NCI-H2171 treated with DMSO at 0.1 percent for 48 hours (cell line): ENCODE measurements at places on chromosomes 7 and 10.
A peak's percentile ranks its signal among the peaks of the same experiment; 100 is the strongest.

GRCh38 chr10:114825513-114826253 lies 4.1 kb downstream of the FHIP2A start:
- DNase-seq = no peak

GRCh38 chr10:97828721-97829120 lies 20.9 kb upstream of the GOLGA7B start:
- DNase-seq = no peak

DNA sequence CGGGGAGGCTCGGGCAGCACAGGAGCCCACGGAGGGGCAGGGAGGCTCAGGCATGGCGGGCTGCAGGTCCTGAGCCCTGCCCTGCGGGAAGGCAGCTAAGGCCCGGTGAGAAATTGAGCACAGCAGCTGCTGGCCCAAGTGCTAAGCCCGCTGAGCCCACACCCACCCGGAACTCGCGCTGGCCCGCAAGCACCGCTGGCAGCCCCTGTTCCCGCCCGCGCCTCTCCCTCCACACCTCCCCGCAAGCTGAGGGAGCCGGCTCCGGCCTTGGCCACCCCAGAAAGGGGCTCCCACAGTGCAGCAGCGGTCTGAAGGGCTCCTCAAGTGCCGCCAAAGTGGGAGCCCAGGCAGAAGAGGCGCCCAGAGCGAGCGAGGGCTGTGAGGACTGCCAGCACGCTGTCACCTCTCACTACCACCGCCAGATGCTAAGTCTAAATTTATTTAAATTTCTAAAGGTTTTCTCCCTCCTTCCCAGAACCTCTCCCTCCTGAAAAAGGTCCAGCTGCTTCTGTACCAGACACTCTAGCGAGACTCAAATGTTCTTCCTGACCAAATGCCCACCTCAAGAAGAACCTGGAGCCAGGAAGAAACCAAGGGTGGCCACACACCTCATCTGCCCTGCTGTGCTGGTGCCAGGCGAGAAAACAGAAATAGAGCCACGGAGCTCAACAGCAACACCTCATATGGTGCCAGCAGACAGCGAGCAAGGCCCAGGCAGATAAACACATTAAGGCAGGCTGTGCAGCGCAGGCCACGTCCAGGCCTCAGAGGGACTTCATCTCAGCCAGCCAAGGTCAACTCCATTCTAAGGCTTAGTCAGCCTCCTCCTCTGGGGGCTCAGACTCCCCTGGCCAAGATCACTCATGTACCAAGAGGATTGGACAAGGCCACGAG lies 47.0 kb downstream of the KCNMA1 start:
- DNase-seq = no peak

GRCh38 chr10:126131341-126131740 lies 235.0 kb downstream of the FANK1 start:
- DNase-seq = no peak

GRCh38 chr10:91536111-91536510 lies 96.8 kb downstream of the PPP1R3C start:
- DNase-seq = no peak

DNA sequence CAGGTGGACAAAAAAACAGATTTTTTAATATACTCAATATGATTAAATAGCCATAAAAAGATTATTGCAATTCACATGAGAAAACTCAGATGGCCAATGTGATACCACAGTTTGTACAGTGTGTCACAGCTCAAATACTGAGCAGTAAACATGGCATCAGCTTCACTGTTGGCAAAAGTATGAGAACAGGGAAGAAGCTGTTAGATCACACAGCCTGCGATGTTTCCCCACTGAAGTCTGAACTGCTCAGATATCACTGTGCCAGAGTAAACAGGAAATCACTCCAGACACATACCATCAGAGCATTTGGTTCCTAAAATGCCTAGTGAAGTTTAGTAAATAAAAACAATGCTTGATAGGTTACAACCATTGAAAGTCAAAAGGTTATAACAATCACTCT lies 347.8 kb downstream of the ETV1 start:
- peak; percentile 35 for DNase-seq

GRCh38 chr7:42155584-42156290 lies 81.3 kb downstream of the GLI3 start:
- DNase-seq = no peak

DNA sequence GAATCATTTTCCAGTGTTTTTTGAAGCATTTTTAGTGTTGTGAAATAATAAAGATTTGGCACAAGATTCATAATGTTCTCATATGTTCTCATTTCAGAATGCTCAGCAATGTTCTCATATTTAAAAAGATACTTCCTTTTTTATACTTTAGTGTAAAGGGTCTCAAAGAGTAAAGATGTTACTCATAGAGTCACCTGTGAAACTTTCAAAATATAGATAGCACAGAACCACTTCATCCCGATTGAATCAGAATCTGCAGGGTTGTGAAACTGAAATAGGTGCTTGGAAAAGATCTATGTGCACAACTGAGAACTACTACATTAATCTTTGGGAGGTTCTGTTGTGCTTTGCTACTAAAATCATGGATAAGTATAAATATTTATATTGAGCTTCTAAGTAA lies 144.7 kb downstream of the MDFIC start:
- no peak for DNase-seq

DNA sequence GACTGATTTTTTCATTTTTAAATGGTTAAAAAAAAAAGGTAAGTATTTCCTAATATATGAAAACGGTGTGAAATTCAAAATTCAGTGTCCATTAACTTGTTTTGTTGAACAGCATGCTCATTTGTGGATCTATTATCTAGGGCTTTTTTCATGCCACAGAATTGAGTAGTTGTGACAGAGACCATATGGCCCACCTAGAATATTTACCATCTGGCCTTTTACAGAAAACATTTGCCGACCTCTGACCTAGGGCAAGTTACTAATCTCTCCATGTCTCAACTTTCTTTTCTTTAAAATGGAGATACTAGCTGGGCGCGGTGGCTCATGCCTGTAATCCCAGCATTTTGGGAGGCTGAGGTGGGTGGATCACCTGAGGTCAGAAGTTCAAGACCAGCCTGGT lies 41.3 kb downstream of the GRK5 start:
- DNase-seq = peak; percentile 40

DNA sequence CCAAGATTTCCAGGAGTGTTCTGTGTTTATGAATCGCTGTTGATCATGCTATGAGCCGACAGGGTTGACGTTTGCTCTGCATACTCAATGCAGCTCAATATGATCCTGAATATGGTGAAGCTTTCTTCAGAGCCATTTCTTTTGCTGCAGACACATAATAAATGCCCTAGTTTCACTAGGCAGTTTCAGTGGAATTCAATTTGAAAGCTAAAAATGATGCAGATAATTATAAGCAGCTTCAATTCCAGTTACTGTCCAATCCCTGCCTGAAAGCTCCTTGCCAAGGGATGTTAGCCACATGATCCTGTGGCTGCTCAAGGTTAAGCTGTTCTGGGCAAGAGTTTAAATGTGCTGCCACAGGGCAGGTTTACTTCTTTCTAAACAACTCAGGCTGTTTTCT lies 805.6 kb downstream of the NRG3 start:
- DNase-seq = no peak

DNA sequence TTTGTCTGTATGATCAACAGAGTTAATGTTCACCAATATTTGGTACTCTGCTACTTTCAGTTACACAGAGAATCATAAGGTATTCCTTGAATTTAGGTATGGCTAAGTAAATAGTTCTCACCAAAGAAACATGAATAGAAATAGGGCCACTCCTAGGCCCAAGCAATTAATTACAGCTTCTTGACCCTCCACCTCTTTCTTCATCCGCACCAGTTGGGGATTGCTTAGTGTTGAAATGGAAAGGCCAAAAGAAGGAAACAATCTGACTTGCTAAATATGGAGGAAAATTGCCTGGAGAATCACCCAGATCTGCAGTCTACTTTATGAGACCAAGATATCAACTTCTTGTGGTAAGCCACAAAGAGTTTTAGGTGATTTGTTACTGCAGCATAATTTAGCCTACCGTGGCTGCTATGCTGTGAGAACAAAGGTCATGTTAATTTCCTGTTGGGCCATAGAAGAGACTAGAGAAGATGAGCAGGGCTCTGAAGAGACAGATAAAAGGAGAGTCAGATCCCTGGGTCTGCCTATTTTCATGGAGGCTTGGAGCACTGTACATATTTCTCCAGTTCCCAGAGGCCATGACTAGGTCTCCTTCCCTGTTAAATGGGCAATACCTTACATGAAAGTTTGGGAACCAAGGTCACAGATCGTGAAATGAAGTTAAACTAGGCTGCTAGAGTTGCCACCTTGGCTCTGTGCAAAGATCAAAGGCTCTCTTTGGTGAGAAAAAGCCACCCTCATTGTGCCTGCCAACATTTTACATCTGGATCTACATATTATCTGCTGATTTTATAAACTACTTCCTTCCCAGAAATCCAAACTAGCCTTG lies 93.3 kb upstream of the GDF10 start:
- DNase-seq = no peak

DNA sequence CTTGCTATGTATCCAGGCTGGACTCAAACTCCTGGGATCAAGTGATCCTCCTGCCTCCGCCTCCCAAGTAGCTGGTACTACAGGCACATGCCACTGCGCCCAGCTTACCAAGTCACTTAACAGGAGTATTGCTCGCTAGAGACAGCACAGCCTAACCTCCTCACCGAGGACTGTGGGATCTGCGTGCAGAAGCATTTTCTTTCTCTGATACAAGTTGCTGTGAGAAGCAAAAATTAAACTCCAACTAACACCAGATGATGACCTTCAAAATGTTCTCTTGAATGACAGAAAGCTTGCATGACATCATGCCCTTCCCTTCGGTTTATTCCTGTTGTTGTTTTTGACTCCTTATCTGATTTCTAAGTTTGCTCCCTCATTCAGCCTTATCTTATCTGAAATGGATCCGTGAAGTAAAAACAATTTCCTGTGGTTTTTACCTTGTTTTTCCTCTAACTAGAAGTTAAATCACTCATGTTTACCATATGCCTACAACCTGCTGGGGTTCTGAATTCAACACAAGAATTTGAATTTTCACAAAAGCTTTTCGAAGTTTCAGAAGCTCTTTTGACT lies 94.4 kb upstream of the KIF5B start:
- DNase-seq = no peak

GRCh38 chr10:131085091-131085860 lies 226.2 kb downstream of the TCERG1L start:
- no peak for DNase-seq

DNA sequence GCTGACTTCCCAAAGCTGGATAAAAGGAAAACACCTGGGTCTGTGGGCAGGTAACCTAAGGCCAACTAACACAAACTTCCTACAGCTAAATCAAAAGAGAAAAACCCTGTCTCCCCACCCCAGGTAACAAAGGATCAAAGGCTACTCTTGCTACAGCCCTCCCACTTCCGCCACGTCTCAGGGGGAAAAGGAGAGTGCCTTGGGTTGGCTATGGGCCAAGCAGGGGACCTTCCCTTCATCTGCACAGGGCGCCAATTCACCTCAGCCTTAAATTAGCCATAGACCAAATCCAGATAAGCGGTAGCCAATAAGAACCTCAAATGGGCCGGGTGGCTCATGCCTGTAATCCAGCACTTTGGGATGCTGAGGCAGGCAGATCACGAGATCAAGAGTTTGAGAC lies 69.1 kb upstream of the LANCL2 start:
- no peak for DNase-seq

DNA sequence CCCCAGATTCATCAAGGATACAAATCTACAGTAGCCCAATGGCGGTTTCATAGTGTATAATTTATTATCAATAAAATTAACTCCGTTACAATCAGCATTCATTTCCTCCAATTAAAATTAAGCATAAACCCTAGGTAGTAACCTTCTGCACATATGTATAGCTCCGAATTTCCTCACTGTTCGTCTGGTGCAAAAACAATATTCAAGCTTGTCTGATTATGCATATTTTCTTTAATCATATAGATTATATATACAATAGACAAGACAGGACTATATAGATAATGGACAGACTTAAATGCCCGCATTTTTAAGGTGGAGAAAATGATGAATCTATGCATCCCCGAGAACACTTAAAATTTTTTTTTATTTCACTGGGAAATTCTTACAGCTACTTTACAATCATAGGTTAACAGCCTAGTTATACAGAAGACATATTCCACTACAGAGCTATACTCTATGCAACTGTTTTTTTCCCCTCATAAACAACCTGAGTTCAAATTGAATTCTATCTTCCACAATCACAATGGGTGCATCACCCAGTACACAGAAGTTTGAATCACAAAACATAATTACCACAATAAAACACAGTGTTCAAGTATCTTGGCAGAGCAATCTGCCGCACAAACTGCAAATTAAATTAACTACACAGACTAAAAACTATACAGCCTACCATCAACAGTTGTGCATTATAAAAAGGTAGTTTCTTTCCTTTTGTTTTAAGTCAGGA lies 2.6 kb downstream of the HOXA9 start:
- no peak for DNase-seq

GRCh38 chr10:19904202-19904661 lies 88.0 kb downstream of the PLXDC2 start:
- DNase-seq = no peak

DNA sequence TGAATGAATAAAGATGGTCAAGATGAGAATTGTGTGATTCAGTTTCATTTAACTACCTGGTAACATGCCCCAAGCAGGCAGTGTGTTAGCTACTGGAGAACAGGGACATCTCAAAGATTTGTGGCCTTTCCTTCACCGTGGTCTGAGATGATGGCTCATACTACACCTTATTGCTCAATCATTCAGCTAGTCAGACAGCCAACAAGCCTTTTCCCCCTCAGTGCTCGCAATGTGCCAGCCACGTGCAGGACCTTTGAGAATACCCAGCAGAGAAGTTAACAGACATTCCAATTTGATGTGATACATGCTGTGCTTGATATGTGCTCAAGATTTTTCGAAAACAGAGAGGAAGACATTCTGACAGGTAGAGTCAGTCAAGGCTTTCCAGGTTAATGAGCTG lies 562.8 kb downstream of the SUGCT start:
- no peak for DNase-seq

- peak; percentile 91 for DNase-seq
These were observed 489.4 kb upstream of the SORCS1 start for GRCh38 chr10:107653832-107654287.

DNA sequence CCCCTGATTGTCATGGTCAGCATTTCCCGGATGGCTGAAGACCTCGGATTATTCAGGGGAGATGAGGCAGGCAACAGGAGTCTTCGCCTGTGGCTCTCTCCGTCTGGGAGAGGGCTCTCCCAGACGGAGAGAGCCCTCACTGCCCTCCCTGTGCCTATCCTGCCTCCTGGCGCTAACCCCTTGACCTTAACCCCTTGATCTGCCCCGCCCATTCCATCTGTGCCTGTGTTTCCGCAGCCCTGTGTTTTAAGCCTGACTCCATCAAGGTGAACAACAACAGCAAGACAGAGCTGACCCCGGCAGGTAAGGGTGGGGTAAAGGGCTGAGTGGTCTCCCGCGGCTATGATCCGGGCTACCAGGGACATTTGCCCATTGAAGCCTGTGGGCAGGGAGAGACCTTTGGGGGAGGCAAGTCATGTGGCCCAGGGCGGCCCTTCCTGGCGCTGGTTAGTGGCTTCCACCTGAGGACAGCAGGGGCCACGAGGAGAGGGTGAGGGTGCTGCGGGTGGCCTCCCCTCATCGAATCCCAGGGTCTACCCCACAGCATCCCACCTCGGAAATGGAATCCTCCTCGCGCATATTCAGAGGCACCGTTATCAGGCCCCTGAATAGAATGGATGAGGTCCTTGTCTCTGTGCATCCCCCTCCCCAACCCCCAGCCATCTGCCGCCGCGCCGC lies 4.2 kb upstream of the MUC12 start:
- DNase-seq = no peak
